ENCODE measurements at places on chromosomes 11 and 22.

- DNase-seq = no peak
These were observed 84.7 kb upstream of the AKIP1 start for GRCh38 chr11:8826139-8826786.

DNA sequence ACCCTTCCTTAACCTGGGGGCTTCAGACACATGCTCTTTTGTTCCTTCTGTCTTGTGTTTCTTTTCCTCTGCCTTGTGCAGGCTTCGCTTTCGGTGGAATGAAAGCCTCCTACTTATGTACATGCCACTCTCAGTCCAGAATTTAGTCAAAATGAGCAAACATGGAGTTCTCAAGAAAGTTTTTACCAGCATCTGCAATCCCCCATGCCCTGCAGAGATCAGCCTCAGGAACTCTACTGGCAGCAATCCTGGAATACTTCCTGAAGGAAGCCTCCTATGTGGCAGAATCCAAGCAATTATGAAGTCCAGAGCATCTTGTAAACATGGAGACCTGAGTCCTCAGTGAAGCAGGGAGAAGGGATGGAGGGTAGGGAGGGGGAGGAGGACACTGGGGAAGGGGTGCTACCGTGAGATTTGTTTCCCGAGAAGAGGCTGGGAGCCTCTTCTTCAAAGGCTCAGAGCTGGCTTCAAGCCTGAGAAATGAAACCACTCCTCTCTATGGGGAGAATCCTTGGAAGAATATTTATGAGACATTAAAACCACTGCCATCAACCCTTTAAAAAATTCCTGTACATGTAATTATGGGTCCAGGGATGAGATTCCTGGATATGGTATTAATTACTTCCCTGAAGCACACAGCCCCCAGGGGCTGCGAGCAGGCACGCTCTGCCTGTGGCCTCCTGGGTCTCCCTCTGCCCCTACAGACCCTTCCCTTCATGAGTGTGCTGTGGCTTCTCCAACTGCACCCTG, 58.4 kb downstream of the TENM4 start:
- DNase-seq = no peak

GRCh38 chr11:10044618-10045017, 249.4 kb downstream of the SBF2 start:
- no peak for DNase-seq

GRCh38 chr11:115672999-115673411, 168.8 kb upstream of the CADM1 start:
- DNase-seq = no peak

- DNase-seq = no peak
These were observed 152.5 kb upstream of the CADM1 start for GRCh38 chr11:115656669-115657068.

GRCh38 chr11:111363985-111364384, 15.1 kb downstream of the POU2AF1 start:
- DNase-seq = no peak

GRCh38 chr11:125320347-125321076, 156.0 kb downstream of the PKNOX2 start:
- no peak for DNase-seq

- no peak for DNase-seq
These were observed 97.6 kb downstream of the PDE3B start for GRCh38 chr11:14741195-14741594.

- DNase-seq = no peak
These were observed 933 bp upstream of the DLAT start for GRCh38 chr11:112024178-112024772.

GRCh38 chr11:19886498-19886897, 173.9 kb downstream of the NAV2 start:
- no peak for DNase-seq

GRCh38 chr11:1083621-1084551, 9.2 kb downstream of the MUC2 start:
- DNase-seq = no peak

GRCh38 chr22:39999144-39999757, 4.5 kb downstream of the FAM83F start:
- DNase-seq = no peak

GRCh38 chr11:2177076-2177475, 5.5 kb upstream of the TH start:
- DNase-seq = no peak

DNA sequence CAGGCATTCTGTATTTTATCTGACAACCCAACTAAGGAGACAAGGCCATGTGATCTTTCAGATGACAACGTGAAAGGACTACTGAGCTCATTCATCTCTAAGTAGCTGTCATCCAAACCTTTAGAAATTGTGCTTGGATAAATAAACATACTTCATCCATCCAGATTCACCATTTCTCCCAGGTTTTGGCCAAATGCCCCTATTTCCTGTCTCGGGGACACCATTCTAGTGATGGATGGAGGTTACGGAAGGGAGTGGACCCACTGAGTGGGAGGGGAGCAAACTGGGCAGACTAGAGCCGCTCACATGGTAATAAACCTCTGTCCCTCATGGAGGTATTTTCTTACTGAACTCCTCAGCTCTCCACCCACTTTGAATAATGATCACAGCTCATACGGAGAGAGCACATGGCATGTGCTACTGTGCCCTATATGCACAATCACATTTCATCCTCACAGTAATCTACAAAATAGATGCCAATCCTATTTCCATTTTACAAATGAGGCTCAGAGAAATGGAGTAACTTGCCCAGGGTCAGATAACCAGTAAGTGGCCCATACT, 114.4 kb downstream of the SLC1A2 start:
- no peak for DNase-seq

DNA sequence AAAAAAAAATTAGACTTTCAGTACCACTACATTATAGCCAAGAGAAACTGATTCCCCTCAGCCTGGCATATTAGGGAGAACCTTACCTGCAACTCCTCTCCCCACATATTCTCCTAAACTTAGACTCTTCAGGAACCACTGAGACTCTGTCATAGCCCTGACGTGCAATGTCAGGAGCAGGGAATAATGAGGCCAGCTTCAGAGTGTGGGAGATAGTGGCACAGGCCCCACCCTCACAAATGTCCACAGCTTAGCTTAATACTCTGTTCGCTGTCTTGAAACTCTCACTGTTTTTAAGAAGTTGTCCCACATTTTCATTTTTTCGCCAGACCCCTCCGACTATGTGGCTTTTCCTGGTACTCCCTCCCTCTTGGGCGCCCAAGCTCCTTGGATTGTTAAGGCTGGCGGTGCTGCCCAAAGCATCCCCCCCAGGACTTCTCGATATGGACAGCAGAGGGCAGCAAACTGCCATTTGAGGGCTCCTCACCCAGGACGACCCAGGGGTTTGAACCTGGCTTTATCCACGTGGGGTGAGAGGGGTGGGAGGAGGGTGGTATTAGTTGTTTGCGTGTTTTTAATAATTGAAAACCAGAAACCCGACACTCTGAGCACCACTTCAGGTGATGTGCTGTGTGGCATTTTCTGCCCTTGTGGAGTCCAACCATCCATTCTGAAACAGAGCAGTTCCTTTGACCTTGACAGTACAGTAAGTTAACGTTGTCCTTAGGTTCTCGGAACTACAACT, 45.2 kb upstream of the RASSF10 start:
- DNase-seq = peak; percentile 60

GRCh38 chr11:48093795-48094642, 113.7 kb downstream of the PTPRJ start:
- no peak for DNase-seq

GRCh38 chr11:2369896-2370295, 7.2 kb upstream of the CD81 start:
- no peak for DNase-seq

GRCh38 chr11:88231894-88232482, 56.7 kb upstream of the RAB38 start:
- peak; percentile 6 for DNase-seq

DNA sequence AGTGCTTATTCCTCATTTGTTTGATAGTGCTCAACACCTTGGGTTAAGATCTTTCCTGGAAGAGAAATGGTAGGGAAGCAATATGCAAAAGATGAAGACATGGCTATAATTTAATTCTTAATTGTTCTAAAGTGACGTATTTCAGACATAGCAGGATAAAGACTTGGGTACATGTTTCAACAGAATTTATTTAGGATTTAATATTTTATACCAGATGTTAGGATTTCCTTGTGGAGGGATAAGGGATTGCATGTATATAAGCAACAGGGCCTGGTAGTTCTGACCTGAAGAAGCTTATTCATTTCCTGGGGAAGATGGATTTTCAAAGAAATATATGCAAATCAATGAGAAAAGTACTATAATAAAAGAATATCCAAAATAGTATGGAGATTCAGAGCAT, 163.8 kb downstream of the FAT3 start:
- DNase-seq = no peak

DNA sequence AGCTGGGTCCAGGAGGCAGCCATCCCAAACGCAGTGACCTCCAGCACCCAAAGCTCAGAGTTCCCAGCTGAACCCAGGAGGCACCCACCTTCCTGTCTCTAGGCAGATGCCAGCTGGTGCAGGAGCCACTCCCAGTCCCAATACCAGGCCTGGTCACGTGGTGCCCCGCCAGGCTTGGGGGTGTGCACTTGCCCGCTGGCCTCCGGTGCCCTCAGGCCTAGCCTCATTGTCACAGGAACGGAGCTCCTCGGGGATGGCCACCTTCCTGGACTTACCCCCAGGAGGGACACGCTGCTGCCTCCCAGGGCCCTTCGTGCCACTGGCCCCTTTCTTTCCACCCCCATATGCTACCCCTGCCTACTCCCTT, 4.6 kb downstream of the BID start:
- no peak for DNase-seq

- DNase-seq = no peak
These were observed 11.7 kb upstream of the SORL1-AS1 start for GRCh38 chr11:121464352-121464946.

- no peak for DNase-seq
These were observed 93.9 kb upstream of the CSNK2A3 start for GRCh38 chr11:11446967-11447366.

DNA sequence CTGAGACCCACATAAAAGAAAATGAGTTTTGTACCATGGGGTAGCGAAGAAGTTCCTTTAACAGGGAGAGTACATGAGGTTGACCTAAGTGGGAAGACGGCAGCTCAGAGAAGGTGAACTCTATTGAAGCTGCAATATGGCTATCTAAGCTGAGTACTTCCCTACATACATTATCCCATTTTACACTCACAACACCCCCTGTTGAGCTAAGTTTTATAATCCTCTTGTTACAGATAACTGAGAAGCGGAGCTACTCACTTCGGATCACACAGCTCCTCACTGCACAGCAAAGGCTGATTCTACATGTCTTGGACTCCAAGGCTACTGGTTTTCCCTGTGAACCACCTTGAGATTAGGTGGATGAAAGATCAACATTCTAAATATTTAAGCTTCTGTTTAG, 8.2 kb upstream of the PIWIL4 start:
- DNase-seq = no peak

DNA sequence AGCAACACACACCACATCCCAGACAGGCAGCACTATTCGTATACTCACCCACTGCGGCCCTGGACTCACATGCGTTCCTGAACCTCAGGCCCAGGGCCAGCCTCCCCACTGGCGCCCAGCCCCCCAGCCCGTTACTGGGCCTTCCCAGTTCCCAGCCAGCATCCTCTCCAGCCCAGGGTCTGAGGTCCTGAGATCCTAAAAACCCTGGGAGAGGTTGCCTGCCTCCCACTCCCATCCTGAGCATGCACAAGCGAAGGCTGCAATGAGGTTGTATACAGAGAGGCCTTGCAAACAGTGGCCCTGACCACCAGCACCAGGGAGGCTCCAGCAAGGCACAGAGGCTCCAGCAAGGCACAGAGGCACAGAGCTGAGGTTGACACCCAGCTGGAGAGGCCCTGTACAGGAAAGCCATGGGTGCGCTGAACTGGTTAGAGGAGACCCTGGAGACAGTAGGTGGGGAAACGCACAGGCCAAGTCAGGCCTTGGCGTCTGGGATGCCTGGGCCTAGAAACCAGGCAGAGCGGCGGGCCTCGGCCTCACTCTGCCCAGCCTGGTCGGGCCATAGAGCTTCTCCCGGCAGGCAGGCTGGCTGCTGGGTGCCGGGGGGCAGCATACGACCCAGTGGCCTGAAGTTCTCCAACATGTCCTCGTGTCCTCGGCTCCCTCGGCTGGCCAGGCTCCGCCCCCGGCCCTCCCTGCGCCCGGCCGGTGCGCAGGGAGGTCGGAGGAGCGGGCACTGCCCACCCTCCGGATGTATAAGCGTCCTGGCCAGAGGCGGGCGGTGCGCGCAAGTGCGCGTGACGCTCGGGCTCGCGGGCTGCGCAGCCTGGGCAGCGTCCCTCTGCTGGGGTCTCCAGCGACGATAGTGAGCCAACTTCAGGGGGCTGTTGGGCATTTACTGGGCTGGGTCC, 2.3 kb upstream of the TBX1 start:
- no peak for DNase-seq

- no peak for DNase-seq
These were observed 4.1 kb upstream of the SORL1 start for GRCh38 chr11:121448011-121448410.

DNA sequence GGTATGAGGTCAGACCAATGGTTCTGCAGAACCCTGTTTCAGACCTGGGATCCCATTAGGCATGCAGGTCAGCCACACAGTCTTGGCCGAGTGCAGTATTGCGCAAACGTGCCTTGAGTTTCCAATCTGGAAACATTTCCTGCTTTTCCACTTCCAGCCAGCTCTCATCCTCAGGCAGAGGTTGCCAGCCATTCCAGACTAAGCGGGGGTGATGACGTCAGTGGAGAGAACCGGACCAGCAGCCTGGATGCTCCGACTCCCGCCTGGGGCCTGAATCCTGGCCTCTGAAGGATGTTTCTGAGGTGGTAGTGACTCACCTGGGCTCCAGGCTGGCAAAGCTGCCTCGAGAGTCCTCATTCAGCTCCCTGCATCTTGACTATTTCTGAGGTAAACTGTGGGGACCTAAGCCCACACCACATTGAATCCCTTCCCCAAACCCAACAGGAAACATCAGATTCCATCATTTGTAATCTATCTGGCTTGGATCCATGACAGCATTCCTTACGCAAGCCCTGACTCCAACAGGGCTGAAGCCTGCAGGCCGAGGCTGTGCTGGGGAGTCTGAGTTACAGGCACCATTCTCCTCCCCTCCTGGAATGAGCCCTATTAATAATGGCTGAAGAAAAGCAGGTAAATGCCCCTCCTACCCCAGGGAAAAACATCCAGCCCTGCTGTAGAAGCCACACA, 83.0 kb downstream of the ABTB2 start:
- no peak for DNase-seq

DNA sequence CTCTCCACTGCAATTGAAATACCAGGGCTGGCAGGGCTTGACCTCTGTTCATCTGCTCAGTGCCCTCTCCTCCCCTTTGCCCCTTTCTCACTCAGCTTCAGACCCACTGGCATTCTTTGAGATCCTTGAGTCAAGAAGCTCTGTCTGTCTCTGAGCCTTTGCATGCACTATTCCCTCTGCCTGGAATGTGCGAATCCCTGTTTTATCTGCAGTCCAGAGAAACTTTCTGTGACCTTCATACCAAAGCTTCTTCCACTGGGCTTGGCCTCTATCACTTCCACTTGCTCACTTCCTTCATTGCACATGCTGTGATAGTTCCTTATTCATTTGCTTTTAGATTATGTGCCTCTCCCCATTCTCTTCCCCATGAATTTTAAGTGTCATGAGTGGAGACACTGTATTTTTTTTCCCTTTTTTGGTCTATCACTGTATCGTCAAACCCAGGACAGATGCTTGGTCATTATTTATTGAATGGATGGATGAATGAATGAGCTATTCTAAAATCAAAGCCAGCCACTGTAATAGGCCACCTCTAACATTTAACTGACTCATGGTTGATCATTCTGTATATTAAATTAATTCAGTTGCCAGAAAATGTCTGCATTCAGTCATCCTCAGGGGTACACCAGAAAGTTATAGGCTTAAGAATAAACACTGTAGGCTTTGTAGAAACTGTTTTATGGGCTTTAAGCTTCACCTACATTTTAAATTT, 88.7 kb upstream of the TIMP3 start:
- no peak for DNase-seq

- DNase-seq = no peak
These were observed 758 bp downstream of the GALNT18 start for GRCh38 chr11:11620921-11621572.
